ENCODE measurements at places on chromosomes 4 and X.

- DNase-seq: no peak
These were observed 155.7 kb upstream of the MAP3K15 start for GRCh38 chrX:19670854-19671620.

GRCh38 chrX:13167481-13168231, 123.2 kb upstream of the FAM9C start:
- no peak for DNase-seq

GRCh38 chrX:41870719-41871151, 52.6 kb downstream of the CASK start:
- DNase-seq: no peak

- DNase-seq: no peak
These were observed 16.4 kb downstream of the DOK7 start for GRCh38 chr4:3479358-3480101.

GRCh38 chrX:23598575-23598974, 68.7 kb upstream of the PRDX4 start:
- DNase-seq: no peak

DNA sequence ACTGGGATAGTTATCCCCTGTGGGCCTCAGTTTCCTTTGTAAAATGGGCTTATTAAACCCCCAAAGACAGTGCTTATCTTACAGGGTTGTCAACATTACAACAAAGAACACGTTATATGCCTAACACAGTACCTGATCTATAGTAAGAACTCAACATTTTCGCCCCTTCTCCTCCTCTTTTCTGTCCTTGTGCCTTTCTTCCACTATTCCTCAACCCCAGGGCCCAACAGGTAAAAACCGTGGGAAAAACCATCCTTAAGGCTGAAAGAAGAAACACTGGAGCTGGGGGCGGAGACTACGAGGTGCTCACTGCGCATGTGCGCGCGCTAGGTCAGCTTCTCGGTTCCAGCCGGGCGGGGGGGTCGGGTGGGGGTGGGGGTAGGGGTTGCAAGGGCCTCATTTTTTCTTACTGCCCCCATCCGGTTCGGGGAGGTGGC, 426 bp upstream of the XIAP start:
- DNase-seq: no peak

DNA sequence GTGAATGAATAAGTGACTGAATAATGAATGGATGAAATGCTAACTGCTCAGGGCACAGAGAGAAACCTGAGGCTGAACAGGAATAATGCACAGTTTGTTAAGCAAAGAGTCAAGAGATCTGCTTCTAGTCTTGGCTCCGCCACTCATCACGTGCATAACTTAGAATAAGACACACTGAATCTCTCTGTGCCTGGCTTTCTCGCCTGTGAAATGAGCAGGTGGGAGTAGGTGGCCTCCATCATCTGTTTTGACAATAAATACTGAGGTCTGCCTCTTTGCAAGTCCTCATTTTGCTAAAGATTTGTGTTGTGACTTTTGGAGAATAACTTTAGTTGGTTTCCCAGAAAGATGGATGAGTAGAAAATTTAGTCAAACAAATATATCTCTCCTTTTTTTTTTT, 318.0 kb downstream of the FBXW7 start:
- no peak for DNase-seq

DNA sequence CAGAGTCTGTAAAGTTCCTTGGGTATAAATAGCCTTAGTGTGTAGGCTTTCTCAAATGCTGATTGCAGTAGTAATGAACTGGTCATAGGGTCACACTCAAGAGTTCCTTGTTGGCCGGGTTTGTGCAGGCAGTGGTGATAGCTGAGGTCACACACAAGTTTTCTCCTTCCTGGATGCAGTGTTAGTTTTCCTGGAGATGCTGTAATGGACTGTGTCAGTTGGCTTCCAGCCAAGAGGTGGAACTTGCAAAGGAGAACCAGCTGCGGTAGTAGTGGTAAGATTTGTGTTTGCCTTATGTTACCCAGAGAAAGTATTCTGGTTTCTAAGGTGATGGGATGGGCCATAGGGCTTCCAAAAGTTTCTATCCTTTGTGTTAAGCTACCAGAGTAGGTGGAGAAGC, 409.8 kb upstream of the FRG1 start:
- DNase-seq: no peak

DNA sequence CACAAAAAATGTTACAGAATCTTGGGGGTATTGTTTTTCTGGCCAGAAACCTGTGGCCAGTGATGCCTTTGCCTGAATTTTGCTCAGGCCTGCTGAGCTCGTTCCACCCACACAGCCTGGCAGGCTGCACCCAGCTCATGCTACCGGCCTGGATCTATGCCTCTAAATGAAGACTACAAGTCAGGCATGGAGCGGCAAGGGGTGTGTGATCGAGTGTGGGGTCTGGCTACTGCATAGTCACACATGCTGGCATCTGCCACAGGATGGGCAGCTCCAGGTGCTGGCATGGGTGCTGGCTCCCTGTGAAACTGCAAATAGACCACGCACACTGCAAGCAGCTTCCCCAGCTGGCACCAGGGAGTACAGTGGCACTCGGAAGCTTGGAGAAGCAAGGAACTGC, 323.1 kb upstream of the POU3F4 start:
- no peak for DNase-seq

- no peak for DNase-seq
These were observed 11.5 kb downstream of the PPARGC1A start for GRCh38 chr4:23878246-23878891.

DNA sequence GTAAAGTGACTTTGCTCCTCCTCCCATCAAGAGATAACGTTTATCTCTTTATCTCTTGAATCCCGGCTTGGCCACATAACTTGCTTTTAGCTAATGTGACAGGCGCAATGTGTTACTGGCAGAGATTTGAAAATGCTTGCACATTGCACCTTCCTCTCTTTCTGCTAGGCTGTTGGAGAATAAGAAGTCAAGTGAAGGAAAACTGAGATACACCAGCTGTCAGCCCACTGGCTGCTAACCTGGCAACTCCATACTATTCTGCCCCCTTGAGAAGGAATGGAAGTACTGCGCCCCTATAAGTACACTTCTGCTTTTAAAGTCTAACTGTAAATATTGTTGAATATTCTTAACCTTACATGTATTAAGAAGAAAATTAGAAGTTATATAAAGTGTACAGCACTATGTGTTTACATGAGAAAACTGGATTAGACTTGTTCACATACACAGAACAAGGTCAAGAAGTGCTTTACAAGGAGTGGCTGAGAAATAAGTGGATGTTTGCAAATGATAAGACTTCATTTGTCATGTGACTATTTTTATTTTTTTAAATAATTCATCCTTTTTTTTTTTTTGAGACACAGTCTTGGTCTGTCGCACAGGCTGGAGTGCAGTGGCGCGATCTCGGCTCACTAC, 424.5 kb upstream of the CTSO start:
- no peak for DNase-seq

Data from left forelimb (tissue), 1 donor.